ENCODE measurements at places on chromosomes 13 and 19.

- no peak for DNase-seq
These were observed 13.9 kb downstream of the POLRMT start for GRCh38 chr19:619286-620002.

GRCh38 chr13:87889254-87889653 is 218.1 kb downstream of the SLITRK5 start:
- DNase-seq: no peak

- peak; percentile 86 for DNase-seq
These were observed 393.7 kb downstream of the GPC6 start for GRCh38 chr13:93620181-93620765.

GRCh38 chr19:43310221-43310620 is 40.9 kb upstream of the PSG9 start:
- no peak for DNase-seq

- DNase-seq: no peak
These were observed 81.9 kb downstream of the SLC6A16 start for GRCh38 chr19:49243129-49243528.
